ENCODE measurements at places on chromosomes 6 and 20. TPM values are rescaled to one million over a fixed set of nuclear protein-coding genes. Genes with fewer than 3 reads are reported as not detected.

Gene CLVS2
- polyA plus RNA-seq, result 16.6 TPM

Gene CTAGE9
- not detected for polyA plus RNA-seq

Gene RNF144B
- 1.4 TPM for polyA plus RNA-seq

Gene MOG
- 1.7 TPM for polyA plus RNA-seq

Gene FANCE
- polyA plus RNA-seq, result not detected

Gene C20orf202
- polyA plus RNA-seq, result 3.3 TPM

Gene MYLK2
- polyA plus RNA-seq, result not detected

Gene CD24
- 2.5 TPM for polyA plus RNA-seq

Gene SYCP2L
- polyA plus RNA-seq, result 0.15 TPM

Gene TPX2
- 18.5 TPM for polyA plus RNA-seq

Gene METTL24
- not detected for polyA plus RNA-seq

Gene HRH3
- polyA plus RNA-seq, result not detected

Gene PAK5
- 8.4 TPM for polyA plus RNA-seq
